ENCODE measurements at places on chromosomes 6 and 20.

DNA sequence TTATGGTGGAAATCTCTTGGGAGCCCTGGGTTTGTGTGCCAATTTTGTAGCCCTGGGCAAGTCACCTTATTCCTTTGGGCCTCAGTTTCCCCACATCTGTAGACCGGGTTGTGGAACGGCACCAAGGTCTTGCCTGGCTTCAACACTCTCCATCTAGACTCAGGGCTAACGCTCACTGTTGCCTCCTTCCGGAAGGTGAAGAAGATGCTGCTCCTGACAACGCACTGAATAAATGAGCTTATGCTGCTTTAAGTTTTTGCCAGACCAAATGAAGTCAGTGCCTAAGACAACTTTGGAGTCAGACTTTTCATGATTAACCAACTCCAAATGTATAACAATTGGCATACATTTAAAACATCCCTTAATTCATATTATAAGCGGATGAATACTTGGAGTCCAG, 53.1 kb downstream of the PSMG4 start:
- DNase-seq = no peak

DNA sequence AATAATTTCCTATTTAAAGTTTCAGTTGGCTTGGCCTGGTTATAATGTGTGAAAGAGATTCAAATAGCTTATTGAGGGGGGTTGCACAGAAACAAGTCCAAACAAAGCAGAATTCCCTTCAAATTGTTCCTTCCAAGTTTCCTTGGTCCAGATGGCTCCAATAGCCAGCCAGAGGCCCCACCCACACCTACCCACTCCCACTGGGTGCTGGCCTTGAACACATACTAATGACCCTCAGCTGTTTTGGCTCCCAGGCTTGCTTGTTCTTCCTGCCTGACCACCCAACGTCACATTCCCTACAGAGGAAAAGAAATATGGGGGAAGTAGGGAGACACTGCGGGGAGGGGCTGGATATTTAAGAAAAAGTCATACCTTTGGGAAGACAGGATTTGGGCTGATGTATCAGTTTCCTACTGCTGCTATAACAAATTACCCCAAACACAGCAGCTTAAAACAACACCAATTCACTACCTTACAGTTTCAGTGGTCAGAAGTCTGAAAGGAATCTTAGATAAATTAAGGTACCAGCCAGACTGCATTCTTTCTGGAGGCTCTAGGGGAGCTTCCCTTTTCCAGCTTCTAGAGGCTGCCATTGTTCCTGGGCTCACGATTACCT, 95.7 kb downstream of the COL21A1 start:
- no peak for DNase-seq

DNA sequence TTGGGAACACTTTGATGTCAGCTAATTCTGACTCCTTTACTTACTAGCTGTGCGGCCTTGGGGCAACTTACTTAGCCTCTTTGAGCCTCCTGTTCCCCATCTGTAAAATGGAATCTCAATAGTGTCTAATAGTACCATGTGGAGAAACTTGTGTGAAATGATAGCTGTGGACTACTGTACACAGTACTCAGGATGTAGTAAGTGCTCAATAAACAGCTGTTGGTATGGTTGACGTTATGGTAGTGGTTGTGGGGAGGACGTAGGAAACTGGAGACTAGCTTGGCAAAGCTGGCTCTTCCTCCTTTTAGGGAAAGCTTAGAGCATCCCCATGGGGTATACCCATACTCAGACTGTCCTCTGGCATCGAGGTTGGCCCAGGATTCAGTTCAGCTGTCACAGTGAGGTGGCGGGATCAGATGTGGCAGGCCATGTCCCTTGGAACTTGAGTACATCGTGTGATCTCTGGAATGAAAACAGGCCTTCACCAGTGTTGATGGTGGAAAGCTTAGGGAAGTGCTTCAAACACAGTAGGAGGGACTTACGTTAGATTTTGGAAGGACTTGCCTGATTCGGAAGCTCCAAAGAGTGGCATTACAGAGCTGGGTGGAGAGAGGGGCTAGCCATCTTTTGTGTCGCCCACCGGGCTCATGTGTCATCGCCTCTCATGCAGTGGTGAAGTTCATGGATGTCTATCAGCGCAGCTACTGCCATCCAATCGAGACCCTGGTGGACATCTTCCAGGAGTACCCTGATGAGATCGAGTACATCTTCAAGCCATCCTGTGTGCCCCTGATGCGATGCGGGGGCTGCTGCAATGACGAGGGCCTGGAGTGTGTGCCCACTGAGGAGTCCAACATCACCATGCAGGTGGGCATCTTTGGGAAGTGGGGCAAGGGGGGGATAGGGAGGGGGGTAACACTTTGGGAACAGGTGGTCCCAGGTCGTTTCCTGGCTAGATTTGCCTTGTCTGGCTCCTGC, 7.1 kb downstream of the VEGFA start:
- no peak for DNase-seq

DNA sequence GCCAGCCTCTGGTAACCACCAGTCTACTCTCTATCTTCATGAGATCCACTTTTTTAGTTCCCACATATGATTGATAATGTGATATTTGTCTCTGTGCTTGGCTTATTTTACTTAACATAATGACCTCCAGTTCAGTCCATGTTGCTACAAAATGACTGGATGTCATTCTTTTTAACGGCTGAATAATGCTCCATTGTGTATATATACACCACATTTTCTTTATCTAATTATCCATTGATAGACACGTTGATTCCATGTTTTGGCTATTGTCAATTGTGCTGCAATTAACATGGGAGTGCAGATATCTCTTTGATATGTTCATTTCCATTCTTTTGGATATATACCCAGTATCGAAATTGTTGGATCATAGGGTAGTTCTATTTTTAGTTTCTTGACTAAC, 89.3 kb downstream of the ATRN start:
- no peak for DNase-seq

Measured in GM13977 (cell line).